GM19239 (cell line): ENCODE measurements at places on chromosomes 11 and 22.

DNA sequence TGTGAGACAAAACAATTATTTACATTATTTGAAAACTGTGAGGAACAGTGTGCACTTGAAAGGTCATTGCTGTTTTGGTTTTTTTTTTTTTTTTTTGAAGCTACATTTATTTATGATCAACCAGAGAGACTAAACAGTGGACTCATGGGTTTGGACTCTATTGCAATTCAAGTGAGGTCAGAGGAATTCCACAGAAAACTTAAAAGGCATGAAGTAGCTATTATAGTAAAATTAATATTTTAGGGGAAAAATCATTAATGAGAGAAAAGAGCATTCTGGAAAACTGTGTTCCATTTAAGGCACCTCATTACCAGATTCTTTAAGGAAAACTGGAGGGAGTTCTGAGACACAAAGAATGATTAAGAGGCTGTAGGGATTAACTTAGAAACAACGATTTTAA lies 102.8 kb downstream of the WNT11 start:
- no peak for DNase-seq

- no peak for DNase-seq
These were observed 615 bp downstream of the FADS3 start for GRCh38 chr11:61890529-61891330.

DNA sequence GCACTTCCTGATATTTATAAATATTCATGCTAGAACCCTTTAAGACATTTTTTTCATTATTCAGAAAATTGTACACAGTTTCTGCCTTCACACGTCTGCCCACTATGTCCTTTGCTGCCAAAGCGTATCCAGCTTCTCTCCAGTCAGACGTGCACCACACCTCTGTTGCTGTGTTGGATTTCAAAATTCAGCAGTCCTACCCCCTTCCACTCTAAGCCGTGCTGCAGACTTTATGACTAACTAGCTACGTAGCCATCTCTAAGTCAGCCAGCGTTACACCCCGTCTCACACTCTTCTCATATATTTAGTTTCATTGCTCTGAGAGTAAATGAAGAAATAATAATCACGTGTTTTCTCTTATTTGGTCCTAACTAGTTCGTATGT lies 28.2 kb upstream of the OPCML start:
- DNase-seq = no peak

- DNase-seq = no peak
These were observed 118.6 kb downstream of the TIMP3 start for GRCh38 chr22:32920032-32920628.

- DNase-seq = no peak
These were observed 80.5 kb upstream of the WNT7B start for GRCh38 chr22:46057246-46058090.

DNA sequence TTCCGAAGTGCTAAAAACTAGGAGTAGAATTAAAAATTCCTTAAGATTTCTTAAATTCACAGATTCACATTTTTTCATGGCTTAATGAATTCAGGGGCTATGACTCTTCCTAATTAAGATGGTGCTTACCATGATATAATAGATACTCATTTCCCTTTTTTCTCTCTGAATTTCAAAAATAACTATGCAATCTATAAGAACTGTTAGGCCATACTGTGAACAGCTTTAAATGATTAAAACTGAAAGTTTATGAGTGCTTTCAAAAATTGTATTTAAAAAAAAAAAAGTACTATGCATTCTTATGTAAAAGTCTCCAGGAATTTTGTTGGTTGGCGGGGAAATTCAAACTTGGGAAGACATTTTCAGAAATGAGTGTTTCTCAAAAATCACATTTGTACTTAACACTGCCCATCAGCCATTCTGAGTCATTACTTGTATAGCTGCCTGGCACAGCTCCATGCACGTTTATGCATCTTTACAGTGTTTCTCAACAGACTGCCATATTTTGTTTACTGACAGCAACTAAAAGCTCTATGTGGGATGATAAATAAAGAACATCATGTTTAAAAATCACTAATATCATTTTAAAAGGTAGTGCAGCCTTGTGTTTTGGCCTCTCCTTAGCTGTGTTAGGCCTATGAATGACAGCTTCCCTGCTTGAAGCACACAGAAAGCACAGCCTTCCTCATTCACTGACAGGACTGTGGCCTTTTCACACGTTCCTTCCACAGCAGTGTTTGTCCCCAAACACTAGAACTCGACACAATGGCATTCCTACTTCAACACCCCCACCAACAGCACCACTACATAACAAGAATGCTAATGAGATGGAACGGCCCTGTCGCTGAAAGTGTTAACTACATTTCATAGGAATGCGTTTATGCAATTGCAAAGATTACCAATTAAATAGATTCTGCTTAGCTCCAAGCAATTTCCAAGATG lies 131.4 kb downstream of the DCDC1 start:
- DNase-seq = no peak

DNA sequence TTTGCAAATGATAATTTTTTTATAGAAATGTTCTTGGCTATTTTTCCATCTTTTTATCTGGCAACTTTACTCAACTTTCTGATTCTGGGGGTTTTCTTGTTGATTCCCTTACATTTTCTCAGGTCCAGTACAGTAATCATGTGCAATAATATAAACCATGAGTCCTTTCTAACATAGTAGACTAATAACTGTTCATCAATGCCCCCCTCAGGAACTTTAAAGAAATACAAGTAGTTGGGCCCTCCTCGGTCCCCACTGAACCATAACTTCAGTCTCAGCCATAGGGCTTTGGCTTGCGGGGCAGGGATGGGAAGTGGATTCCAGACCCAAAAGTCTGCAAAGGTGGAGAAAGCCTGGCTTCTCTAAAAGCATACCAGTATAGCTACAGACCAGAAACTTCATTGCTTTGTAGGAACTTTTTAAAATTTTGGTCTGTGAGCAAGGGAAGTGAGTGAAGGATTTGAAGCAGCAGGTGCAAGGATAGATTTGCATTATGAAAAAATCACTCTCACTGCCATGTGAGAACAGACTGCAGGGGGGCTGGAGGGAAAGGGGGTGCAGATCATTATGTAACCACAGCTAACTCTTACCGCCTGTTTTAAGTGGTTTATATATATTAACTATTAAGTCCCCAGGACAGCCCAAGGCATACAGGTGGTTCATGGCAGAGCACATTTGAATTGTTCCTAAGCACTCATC lies 10.4 kb upstream of the TUB start:
- no peak for DNase-seq

DNA sequence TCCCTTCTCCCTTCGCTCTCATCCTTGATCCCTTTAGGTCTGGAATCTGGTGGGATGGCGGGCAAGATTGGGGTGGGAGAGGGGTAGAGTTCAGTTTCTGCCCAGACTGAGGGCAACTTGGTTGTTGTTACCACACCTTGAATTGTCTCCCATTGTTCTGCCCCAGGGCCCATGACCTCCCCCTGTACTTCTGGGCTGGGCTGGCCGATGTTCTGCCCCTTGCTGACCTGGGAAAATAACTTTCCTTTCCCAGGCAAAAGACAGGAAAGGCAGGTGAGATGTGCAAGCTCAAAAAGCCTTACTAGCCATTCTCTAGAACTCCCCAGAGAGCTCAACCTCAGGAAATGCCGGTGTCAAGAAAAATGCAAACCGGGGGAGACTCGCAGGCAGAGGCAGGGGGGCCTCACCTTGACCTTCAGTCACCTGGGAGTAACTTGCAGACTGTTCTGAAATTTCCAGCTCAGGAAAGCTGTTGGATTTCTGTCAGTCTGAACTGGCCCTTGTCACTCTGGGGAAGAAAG lies 32.4 kb upstream of the EIF3D start:
- no peak for DNase-seq

GRCh38 chr22:20128902-20129746 lies 2.5 kb upstream of the ZDHHC8 start:
- DNase-seq = no peak

- DNase-seq = no peak
These were observed 1033.9 kb downstream of the TBC1D22A start for GRCh38 chr22:47796128-47796908.

DNA sequence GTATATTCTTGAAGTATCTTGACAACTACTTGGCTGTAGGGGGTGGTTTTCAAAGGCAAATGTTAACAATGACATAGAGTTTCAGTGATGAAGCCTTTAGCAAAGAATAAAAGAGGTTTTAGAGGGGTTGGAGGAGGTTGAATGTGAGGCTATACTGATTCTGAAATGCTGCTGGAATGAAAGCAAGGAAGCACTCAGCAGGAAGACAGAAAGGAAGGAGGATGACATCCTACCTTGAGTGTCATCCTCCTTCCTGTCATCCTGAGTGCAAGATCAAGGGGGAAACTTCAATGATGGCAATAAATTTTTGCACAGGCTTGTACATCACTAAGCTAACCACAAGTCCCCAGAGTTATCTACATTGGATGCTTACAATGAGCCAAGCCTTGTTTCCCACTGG lies 120.5 kb downstream of the APIP start:
- no peak for DNase-seq

GRCh38 chr11:124656774-124657630 lies 16.5 kb downstream of the SIAE start:
- no peak for DNase-seq

DNA sequence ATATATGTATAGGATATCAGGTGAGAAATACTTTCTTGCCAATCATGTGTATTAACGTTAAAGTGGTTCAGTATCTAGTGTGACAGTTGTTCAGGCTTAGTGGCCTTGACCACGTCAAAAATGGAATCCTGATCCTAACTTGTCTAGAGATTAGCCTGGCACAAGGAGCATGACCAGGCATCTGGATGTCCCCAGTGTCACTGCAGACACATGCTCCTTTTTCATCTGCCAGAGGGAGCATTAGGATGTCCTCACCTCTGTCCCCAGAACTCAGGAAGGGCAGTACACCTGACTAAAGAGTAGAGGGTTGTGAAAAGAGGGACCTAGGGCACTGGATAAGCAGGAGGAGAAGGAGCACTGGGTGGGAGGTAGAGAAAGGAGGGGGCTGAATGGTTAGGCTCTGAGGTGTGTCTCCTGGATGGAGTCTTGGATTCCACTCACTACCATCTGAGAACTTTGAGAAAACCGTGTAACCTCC lies 40.9 kb upstream of the GGTLC2 start:
- no peak for DNase-seq

GRCh38 chr22:38040953-38041759 lies 16.0 kb upstream of the PICK1 start:
- no peak for DNase-seq

- no peak for DNase-seq
These were observed 561.8 kb upstream of the CADM1 start for GRCh38 chr11:116065986-116066385.

- DNase-seq = no peak
These were observed 67.5 kb downstream of the PRR5L start for GRCh38 chr11:36363361-36364268.

DNA sequence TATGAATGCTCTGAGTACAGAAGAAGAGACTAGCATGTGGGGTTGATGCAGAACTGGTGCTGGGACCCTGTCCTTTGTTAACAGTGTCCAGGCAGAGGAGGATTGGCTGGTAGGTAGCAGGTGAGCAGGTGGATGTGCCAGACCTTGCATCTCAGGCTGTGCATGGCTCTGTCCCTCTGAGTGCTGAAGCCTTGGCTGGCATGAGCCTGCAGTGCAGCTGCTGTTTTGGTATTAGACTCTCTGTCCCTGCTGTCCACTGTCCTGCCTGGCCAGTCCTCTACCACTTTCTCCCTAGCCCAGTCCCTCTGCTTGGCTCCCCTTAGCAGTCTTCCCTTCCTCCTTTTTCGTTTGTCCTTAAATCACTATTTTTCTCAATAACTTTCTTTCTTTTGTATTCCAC lies 213.6 kb upstream of the ZBED5 start:
- DNase-seq = no peak

GRCh38 chr11:10415817-10416392 lies 39.2 kb upstream of the AMPD3 start:
- DNase-seq = no peak

- no peak for DNase-seq
These were observed 29.4 kb downstream of the TCP11L1 start for GRCh38 chr11:33068611-33069340.

GRCh38 chr11:117931971-117932370 lies 2.8 kb upstream of the TMPRSS13 start:
- no peak for DNase-seq

DNA sequence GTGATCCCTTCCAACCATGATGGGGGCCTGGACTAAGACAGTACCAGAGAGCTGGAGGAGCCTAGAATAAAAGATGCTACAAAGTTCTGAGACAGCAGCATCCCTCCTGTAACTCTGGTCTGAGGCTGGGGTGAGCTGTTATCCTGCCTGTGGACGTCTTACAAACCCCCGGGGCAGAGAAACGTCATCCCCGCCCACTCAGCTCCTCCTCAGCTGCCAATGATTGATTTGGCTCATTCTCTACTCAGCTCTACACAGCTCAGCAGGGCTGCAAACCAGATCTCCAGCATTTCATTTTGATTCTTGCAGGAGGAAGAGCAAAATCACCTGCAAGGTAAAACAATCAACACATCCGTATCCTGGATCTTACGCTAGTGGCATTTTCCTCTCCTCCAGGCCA lies 55.5 kb downstream of the CSNK2A3 start:
- no peak for DNase-seq

GRCh38 chr11:118088531-118088930 lies 1.8 kb upstream of the SMIM35 start:
- no peak for DNase-seq

- no peak for DNase-seq
These were observed 15.8 kb downstream of the SCN4B start for GRCh38 chr11:118136801-118137200.

GRCh38 chr11:45872651-45873356 lies 12.6 kb upstream of the MAPK8IP1 start:
- no peak for DNase-seq

DNA sequence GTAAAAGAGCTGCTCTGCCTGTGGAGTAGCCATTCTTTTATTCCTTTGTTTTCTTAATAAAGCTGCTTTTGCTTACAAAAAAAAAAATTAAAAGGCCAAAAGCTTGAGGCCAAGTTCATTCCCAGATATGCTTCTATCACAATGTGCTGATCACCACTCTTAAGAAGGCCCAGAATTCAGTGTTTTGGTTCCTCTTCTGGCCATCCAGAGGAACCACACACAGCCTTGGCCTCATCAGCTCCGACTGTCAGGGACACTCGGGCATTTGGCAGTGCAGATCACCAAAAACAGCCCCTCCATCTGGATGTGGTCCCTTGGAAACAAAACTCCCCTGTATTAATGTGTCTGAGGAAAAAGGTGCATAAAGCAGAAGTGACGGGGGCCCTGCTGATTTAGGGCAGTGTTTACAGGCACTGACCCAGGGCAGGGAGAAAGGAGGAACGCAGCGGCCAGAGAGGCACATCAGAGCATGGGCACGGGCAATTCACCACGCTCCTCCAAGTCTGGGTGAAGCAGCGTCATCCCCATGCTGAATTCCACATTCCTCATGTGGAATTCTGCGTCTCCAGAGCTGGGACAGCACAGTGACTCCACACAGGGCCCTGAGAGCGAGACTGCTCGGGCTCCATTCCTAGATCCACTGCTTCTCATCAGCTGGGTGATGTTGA lies 17.7 kb downstream of the POLDIP3 start:
- no peak for DNase-seq

GRCh38 chr11:71452199-71453036 lies 585 bp upstream of the NADSYN1 start:
- no peak for DNase-seq
